ENCODE measurements at places on chromosomes 13 and 19. TPM values are rescaled to one million over a fixed set of nuclear protein-coding genes. Genes with fewer than 3 reads are reported as not detected.

- no peak for DNase-seq
- H3K4me1 ChIP-seq, result no peaks in the 10 kb centered on the region
- no peak overlapping the region for H3K4me3 ChIP-seq
Measured at GRCh38 chr13:35500144-35500543, 23.7 kb upstream of the MAB21L1 start.

DNA sequence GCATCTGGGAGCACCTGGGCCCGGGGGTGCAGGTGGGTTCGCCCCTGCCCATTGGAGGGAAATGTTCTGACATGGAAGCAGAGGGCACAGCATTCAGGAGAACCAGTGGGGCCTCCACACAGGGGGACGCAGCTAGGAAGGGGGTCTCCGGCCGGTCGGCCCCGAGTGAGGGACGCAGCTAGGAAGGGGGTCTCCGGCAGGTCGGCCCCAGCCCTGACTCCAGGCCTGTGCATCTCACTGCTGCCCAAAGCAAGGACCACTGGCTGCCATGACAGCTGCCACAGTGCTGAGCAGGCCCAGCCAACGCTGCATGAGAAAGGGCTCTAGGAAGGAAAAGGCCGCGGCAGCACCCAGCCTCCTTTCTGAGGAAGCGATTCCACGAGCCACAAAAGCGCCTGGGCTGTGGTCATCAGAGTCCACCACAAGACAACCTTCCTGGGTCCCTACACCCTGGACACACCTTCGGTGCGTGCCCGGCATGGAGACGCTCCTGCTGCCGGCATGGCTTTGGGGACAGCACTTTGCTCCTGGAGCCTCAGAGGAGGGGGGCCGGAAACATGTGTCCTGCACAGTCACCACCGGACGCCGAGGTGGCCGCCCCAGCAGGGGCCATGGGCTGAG, 9.7 kb downstream of the RASA3 start:
- peak overlapping the region; percentile 15 for H3K27ac ChIP-seq
- peaks cover 2% of the 10 kb centered on the region for H3K36me3 ChIP-seq
- no peak for DNase-seq
- H3K4me1 ChIP-seq, result peaks cover 30% of the 10 kb centered on the region
- H3K4me3 ChIP-seq, result no peak overlapping the region

EPSTI1 gene
- total RNA-seq, result 1.1 TPM

ZNF613 gene
- 7.8 TPM for total RNA-seq

ZNF112 gene
- 10.3 TPM for total RNA-seq

Data from IMR-90 (cell line).